ENCODE measurements at places on chromosomes 3 and 15.

DNA sequence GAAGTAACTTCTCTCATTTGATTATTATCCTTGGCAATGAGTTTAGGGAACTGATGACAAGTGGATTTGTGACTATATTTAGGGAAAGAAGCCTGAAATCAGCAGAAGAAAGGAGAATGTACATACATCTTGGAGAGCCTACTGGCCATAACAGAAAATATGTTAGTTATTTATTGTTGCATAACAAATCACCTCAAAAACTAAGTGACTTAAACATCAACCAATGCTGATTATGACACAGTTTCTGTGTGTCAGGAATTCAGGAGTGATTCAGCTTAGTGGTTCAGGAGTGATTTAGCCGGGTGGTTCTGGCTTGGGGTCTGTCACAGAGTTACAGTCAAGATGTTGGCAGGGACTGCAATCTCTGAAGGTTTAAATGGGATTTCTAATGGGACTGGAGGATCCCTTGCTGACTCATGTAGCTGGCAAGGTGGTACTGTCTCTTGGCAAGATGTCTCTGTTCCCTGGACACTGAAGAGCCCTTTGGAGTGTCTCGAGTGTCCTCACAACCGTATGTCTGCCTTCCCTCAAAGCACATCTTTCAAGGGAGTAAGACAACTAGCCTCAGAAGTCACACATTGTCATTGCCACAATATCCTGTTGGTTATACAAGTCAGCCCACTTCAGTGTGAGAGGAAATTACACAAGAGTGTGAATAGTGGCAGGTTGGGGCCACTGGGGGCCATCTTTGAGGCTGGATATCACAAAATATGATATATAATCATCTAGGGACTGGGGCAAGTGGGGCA lies 248.9 kb downstream of the SV2B start:
- no peak for DNase-seq

GRCh38 chr3:118801899-118802298 lies 232.7 kb downstream of the IGSF11 start:
- no peak for DNase-seq

DNA sequence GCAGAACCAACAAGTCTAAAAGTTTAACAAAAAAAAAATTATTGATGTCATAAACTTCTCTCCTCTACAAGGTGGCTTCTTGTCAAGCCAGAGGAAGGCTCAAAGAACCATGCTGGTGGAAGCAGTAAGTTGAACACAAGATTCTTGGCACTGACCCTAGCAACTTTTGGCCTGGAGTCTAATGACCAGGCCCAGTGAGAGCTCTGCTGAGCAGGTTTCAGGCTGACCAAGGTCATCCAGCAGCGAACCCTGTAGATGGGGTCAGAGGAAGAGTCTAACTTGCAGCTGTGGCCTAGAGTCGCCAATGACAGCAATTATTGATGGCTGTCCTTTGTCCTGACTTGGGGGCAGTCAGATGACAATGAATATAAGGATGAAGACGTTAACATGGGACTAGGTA lies 43.1 kb upstream of the PDZRN3 start:
- no peak for DNase-seq

GRCh38 chr3:149688122-149688757 lies 30.4 kb upstream of the WWTR1 start:
- no peak for DNase-seq

GRCh38 chr3:193640728-193641439 lies 47.9 kb downstream of the OPA1 start:
- no peak for DNase-seq

DNA sequence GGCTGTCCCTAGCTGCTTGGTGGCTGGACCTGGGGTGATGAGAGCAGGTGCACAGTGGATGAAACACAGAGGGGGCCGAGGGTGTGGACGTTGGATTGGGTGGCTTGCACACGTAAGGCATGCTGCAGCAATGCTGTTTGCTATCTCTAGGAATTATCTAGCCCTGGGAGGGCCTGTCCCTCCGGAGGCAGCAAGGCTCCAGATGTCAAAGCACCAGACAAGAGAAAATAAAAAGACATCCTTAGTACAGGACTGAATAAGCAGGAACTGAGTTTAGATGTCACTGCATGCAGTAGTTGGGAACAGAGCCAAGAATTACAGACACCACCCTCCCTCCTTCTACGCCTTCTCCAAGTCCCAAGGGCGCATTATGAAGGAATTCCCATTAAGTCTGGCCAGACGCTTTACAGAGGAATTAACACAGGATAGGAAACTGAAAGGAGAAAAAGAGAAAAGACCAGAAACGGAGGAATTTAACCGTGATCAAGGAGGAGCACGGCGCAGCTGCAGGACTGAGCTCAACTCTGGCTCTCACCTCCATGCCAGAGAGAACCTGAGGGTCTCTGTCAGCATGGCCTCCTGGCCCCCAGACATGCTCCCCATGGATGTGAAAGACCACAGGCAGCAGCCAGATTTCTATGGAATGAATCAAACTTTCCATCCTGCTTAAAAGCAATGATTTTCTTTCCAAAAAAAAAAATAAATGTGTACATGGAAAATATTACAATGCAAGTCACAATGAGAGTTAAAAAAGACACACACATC lies 13.8 kb downstream of the ATP10A start:
- no peak for DNase-seq

DNA sequence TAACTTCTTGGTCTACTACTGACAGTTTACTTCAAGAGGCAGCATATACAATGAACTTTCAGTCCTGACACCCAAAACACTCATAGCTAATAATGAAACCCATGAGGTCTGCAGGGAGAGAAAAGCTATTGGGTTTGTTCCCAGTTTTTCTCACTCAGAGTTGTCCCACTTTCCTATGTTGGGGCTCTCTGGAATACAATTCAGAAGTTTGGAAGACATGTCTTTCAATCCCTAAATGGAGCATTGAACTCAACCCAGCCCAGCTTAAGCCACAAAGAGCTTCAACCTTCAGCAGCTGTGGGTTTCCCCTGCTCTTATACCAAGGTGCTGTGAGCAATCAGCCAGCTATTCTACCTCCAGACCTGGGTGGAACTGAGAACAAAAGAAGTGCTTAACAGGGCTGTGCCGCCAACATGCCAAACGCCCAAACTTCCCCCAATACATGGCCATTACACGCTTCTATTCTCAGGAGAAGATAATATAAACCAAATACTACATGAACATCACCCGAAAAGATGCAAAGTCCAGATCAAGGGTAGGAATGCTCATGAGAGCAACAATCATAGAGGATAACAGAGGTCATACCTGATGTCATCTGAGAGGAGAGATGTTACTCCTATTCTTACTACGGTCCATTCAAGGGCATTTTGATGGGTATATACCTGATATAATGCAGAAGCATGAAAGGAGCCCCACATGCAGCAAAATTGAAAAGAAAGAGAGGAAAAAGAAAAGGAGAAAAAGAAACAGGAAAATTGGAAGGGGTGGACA lies 131.2 kb upstream of the TGFBR2 start:
- no peak for DNase-seq

DNA sequence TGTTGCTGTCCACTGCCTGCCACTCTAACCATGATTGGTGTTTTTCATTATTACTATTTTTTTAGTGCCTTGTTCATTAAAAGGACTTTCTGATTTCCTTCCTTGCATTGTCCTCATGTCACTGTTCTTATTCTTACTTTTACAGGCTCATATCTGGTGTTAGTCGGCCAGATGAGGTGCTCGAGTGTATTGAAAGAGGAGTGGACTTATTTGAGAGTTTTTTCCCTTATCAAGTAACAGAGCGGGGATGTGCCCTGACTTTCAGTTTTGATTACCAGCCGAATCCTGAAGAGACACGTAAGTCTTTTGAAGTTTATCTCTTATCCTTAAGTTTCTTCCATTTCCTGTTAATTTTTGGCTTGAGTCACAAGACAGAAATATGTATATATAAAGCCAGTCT lies 23.2 kb downstream of the QTRT2 start:
- DNase-seq, result no peak

DNA sequence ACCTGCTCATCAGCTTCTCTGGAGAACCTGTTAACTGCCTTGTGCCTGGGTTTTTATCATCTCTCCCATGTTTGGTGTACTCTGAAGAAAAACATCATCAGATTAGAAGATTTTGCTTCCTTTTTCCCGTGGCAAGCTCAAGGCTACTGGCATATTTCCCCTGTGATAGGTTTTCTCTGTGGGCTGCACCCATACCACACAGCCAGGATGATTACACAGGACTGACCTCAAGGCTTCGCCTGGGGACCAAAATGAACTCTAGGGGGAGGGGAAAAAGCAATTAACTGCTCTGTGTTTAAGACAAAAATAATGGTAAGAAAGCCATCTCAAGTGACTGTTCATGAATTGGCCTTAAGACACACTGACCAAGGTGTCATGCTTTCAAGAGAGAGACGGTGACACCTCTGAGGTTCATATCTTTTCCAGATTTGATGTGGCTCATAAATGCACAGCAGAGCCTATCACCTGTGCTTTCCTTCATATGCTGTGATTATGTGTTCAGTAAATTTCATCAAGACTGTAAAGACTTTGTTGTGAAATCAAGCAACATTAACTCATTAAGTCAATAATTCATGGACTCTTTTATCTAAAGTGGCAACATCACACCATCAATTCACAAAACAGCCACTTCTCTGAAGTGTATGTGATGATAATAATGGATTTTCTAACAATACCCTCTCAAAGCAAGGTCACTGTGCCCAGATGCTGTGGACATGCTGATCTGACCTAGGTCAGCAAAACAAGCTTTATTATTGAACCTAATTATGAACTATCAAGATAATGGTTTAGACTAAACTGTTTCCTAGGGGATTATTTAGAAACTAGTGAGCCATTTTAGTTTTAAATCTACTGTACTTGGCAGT lies 427.9 kb downstream of the WDR72 start:
- no peak for DNase-seq

GRCh38 chr15:69499521-69500211 lies 47.0 kb downstream of the RPLP1 start:
- no peak for DNase-seq

DNA sequence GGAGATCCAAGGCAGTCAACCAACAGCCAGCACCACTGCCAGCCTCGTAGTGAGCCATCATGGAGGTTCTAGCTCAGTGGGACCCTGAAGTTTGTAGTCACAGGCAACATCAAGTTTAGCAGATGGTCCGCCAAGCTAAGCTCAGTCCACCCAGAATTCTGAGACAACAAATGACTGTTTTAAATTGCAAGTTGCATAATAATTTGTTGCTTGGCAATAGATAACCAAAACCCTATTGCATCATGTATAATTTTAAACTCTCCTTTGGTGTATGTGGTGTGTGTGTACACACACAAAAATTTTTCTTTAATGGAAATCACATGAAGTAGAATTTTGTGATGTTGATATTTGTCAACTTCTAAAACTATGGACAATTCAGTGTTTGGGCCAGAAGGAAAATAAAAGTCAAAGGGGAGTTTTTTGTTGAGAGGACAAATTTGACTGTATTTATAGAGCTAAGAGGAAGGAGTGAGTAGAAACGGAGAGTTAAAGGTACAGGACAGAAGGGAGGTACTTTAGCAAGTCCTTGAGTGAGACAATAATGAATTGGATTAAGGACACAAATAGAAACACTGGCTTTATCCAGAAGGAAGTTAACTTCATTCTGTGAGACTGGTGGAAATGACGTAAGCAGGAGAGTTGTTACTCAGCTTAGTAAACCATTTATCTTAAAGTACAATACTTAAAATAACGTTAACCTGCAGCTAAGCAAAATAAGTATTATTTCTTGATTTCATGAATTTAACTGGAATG lies 83.6 kb downstream of the NCEH1 start:
- DNase-seq, result no peak

GRCh38 chr3:190375246-190375645 lies 12.7 kb upstream of the CLDN16 start:
- DNase-seq, result no peak

DNA sequence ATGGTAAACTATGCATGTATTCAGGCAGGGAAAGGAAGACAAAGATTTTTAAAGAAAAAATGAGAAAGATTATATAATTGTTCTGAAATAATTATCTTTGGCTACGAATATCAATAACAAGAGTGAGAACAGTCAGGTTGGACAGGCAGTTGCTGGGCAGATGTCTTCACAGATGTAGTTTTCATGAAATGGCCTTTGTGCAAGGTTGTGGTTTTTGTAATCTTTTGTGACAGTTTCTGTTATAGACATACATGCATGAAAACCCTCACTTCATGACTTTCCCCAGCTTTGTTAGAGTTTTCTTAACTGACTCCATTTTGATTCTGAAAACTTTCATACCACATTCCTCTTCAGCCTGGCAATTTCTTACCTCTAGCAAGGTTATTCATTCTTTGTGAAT lies 34.9 kb upstream of the SLC25A36 start:
- no peak for DNase-seq

- DNase-seq, result no peak
Observed at GRCh38 chr3:49493901-49494300, 23.8 kb downstream of the DAG1 start.

DNA sequence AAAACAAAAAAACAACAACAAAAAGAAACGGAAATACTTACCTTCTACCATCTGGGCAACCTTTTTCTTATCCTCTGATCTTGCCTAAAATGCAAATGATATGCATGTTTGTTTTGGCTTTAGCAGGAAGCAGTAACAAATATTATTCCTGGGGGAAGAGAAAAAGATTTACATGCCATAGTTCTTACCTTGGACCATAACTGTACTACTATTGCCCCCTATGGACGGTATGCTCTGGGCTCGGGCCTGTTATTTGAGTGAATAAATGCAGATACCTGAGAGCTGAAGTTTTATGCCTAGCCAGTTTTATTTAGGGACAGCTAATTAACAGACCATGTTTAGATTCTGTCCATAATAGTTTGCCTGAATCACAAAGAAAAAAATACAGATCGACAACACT lies 12.6 kb upstream of the STARD5 start:
- DNase-seq, result no peak

- no peak for DNase-seq
Observed at GRCh38 chr3:191627064-191627463, 166.1 kb downstream of the PYDC2 start.

GRCh38 chr15:60932051-60932915 lies 296.8 kb downstream of the RORA start:
- DNase-seq, result no peak

DNA sequence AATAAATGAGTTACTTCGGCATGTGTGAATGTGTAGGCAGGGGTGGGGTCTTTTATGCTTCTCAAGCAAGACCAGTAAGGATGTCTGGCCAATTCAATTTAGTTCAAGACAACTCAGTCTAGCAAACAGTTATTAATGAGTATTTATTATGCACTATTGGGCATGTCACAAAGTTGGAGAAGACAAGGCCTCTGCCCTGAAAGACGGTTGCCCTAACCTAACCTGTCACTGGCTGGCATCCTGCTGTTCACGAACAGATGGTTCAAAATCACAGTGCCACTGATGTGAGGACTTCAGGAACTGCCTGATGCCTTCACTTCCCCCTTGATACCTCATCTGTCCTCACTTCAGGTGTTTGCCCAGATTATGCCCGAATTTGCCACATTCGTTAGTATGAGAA lies 217.8 kb downstream of the SOX2 start:
- no peak for DNase-seq

- DNase-seq, result no peak
Observed at GRCh38 chr3:160226026-160226907, 1.0 kb downstream of the C3orf80 start.

Data from RKO (cell line).